ENCODE measurements at places on chromosomes 1 and 21.

DNA sequence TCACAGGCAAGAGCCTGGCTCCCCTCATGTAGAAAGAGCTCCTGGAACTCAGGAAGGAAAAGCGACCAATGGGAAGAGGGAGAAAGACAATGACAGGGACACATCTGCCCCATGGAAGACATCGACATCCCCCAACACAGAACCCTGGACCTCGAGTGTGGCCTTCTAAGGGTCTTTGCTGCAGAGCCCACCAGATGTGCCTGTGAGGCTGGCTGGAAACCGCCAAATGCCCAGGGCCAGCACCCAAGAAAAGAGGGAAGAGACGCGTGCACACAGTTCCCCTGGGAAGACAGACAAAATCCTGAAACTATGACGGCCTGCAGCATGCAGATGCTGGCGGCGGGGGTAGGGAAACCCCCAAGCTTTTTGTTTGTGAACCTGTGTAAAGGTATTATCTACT, 36.4 kb upstream of the ADARB1 start:
- DNase-seq = no peak

GRCh38 chr1:167452483-167452882, 65.8 kb downstream of the CD247 start:
- no peak for DNase-seq

- no peak for DNase-seq
Measured at GRCh38 chr1:154865442-154866256, 4.4 kb downstream of the KCNN3 start.

DNA sequence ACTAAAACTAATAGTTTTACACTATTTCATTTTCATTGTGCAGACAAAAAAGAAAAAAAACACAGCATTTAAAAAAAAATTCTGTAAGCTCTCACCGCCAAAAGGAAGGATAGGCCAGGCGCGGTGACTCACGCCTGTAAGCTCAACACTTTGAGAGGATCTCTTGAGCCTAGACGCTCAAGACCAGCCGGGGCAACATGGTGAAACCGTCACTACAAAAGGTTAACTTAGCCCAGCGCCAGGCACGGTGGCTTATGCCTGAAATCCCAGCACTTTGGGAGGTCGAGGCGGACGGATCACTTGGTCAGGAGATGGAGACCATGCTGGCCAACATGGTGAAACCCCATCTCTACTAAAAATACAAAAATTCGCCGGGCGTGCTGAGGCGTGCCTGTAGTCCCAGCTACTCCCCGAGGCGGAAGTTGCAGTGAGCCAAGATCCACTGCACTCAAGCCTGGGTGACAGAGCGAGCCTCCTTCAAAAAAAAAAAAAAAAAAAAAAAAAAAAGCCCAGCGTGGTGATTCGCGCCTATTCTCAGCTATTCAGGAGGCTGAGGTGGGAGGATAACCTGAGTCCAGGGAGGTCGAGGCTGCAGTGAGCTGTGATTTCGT, 14.3 kb upstream of the SPEN start:
- no peak for DNase-seq

GRCh38 chr1:212683357-212683722, 16.3 kb downstream of the BATF3 start:
- DNase-seq = no peak

DNA sequence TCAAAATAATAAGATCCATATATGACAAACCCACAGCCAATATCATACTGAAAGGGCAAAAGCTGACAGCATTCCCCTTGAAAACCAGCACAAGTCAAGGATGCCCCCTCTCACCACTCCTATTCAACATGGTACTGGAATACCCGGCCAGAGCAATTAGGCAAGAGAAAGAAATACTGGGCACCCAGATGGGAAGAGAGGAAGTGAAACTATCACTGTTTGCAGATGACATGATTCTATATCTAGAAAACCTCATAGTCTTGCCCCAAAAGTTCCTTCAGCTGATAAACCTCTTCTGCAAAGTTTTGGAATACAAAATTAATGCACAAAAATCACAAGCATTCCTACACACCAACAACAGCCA, 442.7 kb downstream of the PTBP2 start:
- DNase-seq = no peak

DNA sequence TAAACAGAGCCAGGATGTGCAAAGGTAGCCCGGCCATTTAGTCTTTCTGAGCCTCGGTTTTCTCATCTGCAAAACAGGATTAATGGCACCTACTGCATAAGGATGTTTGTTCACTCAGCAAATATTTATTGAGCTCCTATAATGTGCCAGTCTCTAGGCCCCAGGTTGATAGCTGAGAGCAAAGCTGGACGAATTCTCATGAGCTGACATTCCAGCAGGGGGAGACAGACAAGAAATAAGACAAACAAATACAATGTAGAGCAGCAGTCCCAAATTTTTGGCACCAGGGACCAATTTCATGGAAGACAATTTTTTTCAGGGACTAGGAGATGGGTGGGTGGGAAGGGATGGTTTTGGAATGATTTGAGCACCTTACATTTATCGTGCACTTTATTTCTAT, 74.3 kb upstream of the PAX7 start:
- no peak for DNase-seq

DNA sequence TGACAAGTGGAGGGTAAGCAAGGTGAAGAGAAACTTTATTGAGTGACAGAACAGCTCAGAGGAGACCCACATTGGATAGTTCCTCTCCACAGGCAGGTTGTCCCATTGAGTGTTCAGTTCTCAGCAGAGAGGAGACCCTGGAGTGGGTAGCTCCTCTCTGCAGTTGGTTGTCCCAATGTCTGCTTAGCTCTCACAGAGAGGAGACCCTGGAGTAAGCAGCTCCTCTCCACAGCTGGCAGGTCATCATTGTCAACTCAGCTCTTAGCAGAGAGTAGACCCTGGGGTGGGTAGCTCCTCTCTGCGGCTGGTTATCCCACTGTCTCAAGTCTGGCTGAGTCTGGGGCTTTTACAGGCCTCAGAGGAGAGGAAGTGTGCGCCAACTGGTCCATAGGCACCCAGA, 6.0 kb upstream of the CHD1L start:
- no peak for DNase-seq

- DNase-seq = no peak
Measured at GRCh38 chr1:222616525-222616924, 1.4 kb upstream of the MIA3 start.

GRCh38 chr1:240046000-240046399, 45.7 kb upstream of the FMN2 start:
- DNase-seq = no peak

GRCh38 chr1:24986372-24986965, 56.4 kb upstream of the RUNX3 start:
- no peak for DNase-seq

DNA sequence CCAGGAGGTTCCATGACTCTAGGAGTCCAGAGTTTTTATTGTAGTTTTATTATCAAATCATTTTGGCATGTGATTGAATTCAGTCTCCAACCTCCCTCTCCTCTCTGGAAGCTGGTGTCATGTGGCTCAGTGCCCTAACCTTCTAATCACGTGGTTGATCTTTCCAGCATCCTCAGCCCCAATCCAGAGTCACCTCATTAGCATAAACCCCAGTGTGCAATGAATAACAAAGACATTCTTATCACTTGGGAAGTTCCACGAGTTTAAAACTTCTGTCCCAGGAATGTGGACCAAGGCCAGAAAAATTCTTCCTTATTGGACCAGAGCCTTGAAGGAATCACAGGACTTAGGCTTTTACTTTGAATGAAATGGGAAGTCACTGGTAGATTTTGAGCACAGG, 52.2 kb downstream of the KIRREL1 start:
- DNase-seq = no peak

GRCh38 chr1:31926252-31926651, 11.9 kb downstream of the PTP4A2 start:
- DNase-seq = no peak

DNA sequence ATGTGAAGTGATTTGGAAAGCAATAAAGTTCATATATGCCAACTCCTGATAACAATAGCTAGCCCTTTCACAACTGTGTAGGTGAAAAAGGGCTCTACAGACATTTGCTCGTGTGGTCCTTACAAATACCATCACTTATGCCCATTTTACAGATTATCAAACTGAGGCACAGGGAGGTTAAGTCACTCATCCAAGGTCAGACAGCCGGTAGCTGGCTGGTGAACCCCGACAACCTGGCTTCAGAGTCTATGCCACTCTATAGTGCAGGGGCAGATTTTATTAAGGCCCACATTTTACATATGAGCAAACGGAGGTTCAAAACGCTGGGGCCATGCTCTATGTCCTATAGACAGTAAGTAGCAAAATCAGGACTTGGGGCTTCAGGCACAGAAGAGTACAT, 280.5 kb downstream of the RRAGC start:
- DNase-seq = no peak

DNA sequence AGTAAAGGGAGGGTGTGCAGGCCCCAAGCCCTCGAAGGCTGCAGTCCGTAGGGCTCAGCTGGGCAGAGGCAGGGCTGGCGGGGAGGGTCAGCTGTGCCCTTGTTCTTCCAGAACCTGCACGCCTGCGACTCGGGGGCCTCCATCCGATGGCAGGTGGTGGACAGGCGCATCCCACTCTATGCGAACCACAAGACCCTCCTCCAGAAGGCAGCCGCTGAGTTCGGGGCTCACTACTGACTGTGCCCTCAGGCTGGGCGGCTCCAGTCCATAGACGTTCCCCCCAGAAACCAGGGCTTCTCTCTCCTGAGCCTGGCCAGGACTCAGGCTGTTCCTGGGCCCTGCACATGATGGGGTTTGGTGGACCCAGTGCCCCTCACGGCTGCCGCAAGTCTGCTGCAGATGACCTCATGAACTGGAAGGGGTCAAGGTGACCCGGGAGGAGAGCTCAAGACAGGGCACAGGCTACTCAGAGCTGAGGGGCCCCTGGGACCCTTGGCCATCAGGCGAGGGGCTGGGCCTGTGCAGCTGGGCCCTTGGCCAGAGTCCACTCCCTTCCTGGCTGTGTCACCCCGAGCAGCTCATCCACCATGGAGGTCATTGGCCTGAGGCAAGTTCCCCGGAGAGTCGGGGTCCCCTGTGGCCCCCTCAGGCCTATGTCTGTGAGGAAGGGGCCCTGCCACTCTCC, 13.6 kb upstream of the LRRC3 start:
- DNase-seq = no peak

DNA sequence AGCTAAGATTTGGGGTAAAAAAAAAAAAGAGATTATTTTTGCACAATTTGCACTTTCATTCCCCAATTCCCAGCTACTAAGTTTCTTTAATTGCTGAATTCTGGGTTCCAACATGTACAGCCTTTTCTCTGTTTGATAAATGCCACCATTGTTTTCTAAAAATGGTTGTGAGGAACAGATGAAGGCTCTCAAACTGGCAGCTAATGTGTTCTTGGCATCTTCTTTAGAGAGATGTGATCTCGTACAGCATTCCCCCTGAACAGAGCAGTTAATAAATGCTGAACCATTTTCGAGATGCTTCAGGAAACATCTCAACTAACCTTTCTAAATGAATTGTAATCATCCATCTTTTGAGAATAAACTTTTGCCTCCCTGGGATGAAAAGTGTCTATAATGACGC, 107.9 kb upstream of the DYNLT5 start:
- DNase-seq = no peak

DNA sequence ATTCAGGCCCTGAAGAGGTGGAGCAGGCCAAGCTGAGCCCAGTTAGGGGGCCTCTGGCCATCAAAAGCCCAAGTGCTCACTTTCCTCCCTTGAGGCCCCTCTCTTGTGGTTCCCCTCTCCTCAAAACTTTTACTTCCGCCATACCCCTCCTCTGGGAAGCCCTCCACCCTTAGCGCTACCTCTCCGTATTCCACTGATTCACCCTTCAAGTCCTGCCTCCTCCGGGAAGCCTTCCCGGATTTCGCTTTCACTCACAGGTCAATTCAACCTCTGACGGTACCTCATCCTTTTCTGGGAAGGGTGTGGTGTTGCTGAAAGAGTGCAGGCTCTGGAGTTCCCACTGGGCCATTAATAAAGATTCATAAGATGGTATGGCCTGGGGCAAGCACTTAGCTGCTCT, 19.1 kb downstream of the SPOCD1 start:
- no peak for DNase-seq

DNA sequence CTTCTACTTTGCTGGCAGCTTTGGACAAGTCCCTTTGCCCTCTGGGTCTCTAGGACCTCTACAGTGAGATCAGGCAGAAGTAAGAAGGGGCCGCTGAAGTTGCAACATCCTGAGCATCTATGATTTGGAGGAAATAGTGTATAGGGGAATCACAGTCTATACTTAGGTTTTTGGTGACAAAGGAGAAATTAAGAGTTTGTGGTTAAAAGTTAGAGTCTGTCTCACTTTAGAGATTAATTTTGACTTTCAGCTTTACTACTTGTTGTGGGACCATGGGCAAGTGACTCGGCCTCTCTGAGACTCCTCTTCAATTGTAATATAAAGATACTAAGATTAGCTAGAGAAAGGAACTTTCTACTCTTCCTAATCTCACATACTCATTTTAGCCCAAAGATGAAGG, 33.1 kb upstream of the LMX1A start:
- DNase-seq = no peak

GRCh38 chr1:231879296-231879695, 252.7 kb downstream of the DISC1 start:
- no peak for DNase-seq

- no peak for DNase-seq
Measured at GRCh38 chr21:8990326-8991087, 1530.9 kb upstream of the TPTE start.

- no peak for DNase-seq
Measured at GRCh38 chr1:233938476-233938875, 34.0 kb downstream of the SLC35F3 start.

DNA sequence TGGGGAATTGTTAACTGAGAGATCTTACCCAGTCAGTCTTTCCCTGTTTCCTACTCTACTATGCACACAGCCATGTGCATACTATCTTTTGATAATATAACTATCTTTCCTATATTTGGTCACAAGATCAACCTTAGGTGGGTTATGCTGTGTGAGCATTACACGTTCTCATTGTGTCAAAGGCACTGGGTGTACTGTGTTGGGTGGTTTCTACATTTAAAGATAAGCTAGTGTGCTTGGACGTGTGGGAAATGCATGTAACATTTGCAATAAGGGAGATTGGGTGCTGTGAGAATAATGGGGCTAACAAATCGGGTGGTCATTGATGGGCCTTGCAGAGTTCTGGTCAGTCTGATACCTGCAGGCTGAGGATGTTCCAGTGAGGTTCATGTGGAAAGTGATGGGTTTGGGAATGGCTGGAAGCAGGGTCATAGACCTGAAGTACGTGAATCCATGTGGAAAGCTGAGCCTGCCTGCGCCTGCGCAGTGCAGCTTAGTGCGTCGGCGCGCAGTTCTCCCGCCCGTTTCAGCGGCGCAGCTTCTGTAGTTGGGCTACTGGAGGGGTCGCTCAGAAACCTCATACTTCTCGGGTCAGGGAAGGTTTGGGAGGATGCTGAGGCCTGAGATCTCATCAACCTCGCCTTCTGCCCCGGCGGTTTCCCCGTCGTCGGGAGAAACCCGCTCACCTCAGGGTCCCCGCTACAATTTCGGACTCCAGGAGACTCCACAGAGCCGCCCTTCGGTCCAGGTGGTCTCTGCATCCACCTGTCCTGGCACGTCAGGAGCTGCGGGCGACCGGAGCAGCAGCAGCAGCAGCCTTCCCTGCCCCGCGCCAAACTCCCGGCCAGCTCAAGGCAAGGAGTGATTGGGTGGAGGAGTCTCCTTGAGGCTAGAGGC, at the start of gene MSH4:
Gene MSH4 (plus strand): TSS at position 507 of the 897 bp plus-strand sequence. CDS start 104 bp downstream, at position 611.
- DNase-seq = no peak
